Cerebellar nuclear complex (tissue), 1 donor: ENCODE measurements at places on chromosomes 4 and X.

DNA sequence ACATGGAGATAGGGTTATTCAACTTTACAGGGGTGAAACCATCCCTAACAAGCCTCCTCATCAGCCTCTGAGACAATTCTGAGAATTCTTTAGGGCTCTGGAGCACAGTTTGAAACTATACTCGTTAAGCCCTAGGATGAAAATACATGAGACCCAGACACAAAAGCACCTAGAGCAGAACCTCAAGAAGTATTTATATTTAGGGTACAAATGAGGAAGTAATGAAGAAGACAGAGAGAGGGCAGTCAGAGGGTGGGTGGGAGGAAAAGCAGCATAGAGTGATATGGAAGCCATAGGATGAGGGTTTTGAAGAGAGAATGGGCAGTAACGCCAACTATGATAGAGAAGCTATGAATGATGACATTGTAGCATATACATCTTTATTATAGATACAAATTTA lies 250.3 kb downstream of the DCLK2 start:
- no peak for DNase-seq

- DNase-seq, result no peak
Measured at GRCh38 chr4:140156529-140157171, 2.7 kb upstream of the MAML3 start.

- no peak for DNase-seq
Measured at GRCh38 chr4:159002950-159003349, 99.9 kb upstream of the RAPGEF2 start.

DNA sequence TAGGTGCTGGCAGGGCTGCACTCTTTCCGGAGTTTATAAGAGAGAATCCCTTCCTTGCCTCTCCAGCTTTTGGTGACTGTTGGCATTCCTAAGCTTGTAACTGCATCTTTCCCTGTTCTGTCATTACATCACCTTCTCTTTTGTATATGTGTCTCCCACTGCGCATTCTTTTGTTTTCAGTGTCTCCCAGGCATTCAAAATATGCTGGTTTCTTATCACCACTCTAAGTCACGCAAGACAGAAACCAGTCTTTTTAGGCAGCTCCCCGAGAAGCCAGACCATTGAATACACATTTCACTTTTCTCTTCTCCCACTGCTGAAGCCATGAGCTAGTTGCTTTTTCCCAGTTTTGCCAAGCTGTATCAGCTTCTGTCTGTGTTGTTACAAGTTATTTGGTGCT lies 71.0 kb downstream of the LAS1L start:
- DNase-seq, result no peak

- DNase-seq, result no peak
Measured at GRCh38 chrX:120781403-120781802, 94.3 kb downstream of the CT47B1 start.

- no peak for DNase-seq
Measured at GRCh38 chrX:13226214-13226613, 93.6 kb downstream of the ATXN3L start.

DNA sequence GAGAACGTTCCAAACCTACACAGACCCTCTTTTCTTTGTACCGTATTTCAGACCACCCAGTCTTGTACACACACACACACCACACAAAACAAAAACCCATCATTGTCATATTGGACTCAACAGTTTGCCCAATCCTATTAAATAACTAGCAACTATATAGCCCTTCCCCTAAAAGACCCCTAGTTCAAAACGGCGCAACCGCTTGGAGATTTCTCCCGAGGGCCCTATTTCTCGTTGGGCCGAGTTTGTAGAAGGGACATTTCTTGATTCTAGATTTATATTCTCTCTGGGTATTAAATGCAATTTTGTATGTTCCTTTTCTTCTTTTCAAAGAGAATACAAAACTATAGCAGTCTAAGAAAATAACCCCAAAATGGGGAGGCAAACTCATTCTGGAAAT lies 547 bp upstream of the PDGFRA start:
- no peak for DNase-seq

DNA sequence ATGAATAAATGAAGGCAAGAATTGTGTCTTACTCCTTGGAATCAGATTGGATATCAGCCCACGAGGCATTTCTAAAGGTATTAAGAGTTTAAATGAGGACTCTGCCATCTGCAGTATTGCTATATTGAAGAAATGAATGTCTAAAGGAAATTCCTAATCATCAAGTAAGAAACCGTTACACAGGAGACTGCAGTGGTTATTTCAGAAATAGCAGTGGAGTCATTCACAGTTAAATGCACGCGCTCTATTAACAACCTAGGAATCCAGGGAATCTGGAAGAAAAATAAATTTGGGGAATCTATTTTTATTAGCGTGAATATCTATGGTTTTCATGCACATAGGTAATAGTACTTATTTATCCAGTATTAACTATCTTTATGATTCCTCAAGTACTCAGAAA lies 334.2 kb downstream of the TENM3 start:
- DNase-seq, result no peak

GRCh38 chr4:1330761-1331590 lies 16.0 kb upstream of the UVSSA start:
- DNase-seq, result no peak

GRCh38 chrX:41870719-41871151 lies 52.6 kb downstream of the CASK start:
- DNase-seq, result no peak

DNA sequence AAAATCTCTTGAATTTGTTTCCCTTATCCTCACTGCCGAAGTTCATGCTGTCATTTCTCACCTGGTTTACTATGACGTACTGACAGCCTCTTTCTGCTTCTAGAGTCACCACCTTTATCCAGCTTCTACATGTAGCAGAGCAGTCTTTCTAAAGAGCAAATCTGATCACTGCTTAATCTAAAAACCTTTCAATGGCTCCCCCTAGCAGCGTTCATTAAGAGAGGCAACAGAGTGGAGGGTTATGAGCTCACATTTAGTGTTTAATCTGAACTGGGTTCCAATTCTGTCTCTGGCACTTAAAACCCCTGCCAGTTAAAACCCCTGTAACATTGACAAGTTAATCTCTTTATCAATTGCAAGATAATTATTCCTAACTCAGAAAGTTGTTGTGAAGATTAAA lies 4.4 kb downstream of the RBPJ start:
- no peak for DNase-seq

- DNase-seq, result no peak
Measured at GRCh38 chr4:101192244-101192643, 155.1 kb downstream of the PPP3CA start.

DNA sequence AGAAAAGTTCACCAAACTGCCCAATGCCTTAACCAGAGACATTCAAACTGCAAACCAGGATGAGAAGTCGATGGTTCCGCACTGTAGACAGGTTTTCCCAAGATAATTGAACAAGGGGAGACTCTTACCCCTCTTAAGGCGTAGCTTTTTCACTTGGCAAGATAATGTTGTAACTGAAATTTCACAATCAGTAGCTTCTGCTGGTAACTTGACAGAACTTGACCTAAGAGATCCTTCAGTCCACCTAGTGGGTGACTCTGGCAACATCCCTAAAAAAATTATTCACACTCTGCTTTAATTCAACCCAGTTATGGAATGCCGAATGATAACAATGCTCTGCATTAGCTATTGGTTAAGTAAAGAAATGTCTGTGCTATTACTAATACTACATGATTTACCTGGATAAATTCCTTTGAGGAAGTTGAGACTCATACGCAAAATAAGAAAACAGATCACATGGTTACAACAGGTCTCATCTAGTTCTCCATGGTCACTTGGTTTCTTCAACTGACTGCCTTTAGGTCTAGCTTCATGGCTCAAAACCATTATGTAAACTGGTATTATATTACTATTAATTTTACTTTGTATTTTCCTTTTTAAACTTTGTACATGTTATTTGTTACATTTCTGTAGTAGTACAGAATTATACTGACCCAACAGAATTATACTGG lies 9.1 kb downstream of the ELF2 start:
- no peak for DNase-seq

- DNase-seq, result no peak
Measured at GRCh38 chrX:39967348-39967747, 130.4 kb downstream of the BCOR start.

GRCh38 chr4:14249226-14249625 lies 621.7 kb upstream of the BOD1L1 start:
- DNase-seq, result no peak

DNA sequence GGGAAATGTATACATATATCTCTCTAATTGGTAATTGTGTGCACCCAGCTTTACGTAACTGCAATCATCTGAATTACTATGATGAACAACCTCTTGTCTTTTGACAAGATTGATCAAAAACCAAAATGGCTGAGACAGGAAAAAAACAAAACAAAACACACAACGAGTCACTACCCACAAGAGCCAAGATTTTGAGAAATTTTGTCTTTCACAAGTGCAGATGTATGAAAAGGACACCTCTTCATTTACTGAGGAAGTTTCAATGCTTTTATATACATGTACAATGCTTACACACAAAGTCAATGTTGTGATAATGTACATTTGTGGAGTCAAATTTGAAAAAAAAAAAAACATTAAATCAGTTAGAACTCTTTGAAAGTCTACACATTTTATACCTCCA lies 224.6 kb downstream of the SCFD2 start:
- no peak for DNase-seq

GRCh38 chr4:186342582-186342981 lies 76.6 kb downstream of the F11 start:
- no peak for DNase-seq

DNA sequence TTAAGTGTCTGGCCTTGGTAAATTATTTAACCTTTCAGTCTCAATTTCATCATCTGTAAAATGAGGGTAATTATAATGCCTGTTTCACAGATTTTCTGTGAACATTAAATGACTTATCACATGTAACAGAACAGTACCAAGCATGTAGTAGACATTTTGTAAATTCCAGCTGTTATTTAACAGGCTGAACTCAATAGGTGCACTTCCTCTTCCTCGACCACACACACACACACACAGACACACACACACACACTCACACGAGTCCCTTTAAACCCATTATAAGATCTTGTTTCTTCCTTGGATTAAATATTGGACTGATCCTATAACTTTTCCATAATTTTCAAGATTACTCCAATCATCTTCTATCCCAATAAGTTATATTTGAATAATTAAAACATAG lies 53.4 kb upstream of the COL25A1 start:
- no peak for DNase-seq

GRCh38 chr4:95255396-95256107 lies 293.2 kb downstream of the UNC5C start:
- no peak for DNase-seq

- no peak for DNase-seq
Measured at GRCh38 chr4:70925899-70926635, 23.9 kb downstream of the MOB1B start.

GRCh38 chr4:67879486-67879885 lies 4.3 kb downstream of the TMPRSS11D start:
- no peak for DNase-seq

DNA sequence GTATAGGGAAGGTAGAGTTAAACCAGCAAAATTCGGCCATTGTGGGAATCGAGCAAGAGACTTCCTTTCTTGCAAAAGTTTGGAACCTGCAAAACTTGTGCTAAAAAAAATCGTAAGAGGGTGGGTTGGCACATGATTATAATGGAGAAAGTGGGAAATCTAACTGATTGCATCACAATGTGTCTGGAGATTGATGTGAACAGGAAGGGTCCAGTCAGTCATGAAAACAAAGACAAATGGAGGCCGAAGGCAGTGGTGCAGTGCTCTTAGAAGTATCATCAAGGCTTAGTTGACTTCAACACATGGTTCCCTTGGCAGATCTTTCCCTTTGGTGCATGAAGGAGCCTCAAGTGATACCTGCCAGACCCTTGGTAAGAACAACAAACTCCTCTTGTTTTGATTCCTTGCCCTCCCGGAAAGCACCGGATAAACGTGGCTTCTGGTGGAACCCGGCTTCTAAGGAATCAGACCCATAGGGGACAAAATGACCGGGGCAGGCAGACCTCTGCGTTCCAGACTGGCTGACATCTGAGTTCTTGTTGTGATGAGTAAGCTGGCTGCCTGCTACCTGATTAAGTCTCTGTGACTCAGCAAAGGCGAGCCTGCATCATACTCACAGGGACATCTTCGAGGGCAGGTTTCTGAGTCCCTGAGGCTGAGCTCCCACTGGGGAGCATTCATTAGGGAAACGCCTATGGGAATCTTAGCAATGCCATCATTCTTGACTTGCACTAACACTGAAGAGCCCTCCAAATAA lies 87.7 kb upstream of the MAP3K15 start:
- no peak for DNase-seq

- no peak for DNase-seq
Measured at GRCh38 chr4:39621582-39621981, 17.1 kb downstream of the SMIM14 start.

DNA sequence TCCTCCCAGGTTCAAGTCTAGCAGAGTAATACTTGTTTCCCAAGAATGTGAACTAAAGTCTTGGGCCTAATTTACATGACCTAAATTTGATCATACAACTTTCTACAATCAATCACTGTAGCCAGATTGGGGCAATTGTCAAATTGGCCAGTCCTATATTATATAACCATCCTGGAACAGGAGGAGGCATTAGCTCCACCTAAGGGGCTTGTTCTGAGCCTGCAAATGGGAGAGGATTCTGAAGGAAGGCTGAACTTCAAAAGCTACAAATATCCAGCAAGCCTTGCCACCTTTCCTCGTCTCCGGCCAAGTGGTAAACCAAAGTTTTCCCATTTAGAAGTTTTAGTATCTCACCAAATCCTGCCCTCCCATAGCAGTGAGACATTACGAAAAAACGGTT lies 1289.6 kb upstream of the TENM3 start:
- DNase-seq, result no peak

- DNase-seq, result no peak
Measured at GRCh38 chr4:66266035-66266434, 595.7 kb upstream of the EPHA5 start.

DNA sequence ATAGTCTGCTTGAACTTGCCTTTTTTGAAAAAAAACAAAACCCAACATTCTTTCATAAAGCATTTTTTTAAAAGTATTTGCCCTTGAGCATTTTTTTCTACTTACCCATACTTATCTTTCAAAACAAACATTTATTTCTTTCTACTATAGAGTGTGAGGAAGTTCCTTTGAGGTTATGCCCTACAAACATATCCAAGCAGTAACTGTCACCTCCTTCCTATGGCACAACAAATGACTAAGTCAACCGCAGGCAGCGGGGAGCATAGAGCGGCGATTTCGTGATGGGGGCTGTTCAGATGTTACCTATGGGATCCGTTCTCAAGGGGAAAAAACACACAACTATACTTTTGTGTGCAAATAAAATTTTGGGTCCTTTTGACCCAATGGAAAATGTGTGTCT lies 19.4 kb downstream of the SPRY1 start:
- DNase-seq, result no peak

DNA sequence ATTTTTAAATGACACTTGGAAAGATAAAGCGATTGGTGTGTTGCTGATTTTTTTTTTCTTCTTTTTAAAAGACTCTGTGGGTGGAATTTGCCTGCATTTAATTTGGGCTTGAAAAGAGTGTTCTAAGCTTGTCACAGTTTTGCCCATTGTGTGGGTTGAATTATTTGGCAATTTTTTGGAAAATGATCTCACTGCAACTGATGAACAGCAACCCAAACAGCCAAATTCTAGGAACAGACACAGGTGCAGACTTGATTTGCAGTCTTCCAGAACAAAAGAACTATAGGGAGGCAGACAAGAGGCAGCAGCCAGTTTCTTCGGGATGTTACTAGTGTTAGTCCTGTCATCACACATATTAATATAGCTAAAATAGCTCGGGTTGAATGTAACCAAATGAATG lies 40.5 kb downstream of the CASP6 start:
- no peak for DNase-seq

GRCh38 chr4:177562859-177563258 lies 120.6 kb upstream of the AGA start:
- no peak for DNase-seq

- no peak for DNase-seq
Measured at GRCh38 chrX:70755850-70756249, 152.7 kb downstream of the TEX11 start.
